Hematopoietic multipotent progenitor cell treated with erythropoietin and hydrocortisone succinate and interleukin-3 and kit ligand, for 4 days (in vitro differentiated cells): ENCODE measurements at places on chromosomes 13 and 19.
A peak's percentile ranks its signal among the peaks of the same experiment; 100 is the strongest.

- DNase-seq, result no peak
Measured at GRCh38 chr13:19178901-19179593, 2.6 kb downstream of the TUBA3C start.

DNA sequence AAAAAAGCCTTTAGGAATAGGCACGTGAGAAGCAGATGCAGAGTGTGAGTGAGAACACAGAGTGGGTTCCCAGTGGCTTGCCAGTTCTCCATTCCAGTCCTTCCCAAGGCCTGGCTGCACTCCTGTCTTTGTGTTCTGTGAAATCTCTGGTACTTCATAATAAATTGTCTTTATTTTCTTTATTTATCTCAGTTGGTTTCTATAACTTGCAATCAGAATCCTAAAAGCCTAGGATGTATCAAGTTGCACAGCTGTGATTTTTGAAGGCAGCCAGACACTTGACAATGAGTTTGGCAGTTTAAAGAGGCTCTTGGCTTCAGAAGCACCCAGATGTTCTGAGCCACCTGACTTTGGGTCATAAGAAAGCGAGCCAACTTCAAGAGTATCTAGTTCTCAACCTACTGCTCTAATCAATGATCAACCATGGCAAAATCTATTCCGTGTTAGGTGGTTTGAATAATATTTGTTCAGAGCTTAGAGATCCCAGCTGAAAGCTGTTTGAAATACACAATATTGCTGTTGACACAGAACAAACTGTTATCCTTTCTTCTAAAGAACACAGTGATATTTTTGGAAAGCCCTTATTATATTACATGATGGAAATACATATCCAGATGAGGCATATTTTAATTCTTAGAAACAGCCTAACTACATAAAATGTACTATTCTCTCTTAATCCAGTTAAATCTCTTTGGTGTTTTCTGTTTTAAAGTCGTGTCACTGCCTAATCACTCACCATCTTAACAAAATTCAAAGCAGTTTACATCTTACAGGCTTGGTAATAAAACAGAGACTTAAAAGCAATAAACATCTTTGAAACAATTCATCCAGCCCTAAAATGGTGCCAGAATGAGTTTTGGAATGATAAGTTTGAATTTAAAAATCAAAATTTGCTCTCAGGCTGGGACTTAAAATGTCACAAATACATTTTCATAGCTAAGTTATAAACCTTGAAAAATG lies 483.0 kb upstream of the NBEA start:
- DNase-seq, result no peak

GRCh38 chr19:48963371-48964204 lies 1.5 kb upstream of the FTL start:
- peak; percentile 94 for DNase-seq

- no peak for DNase-seq
Measured at GRCh38 chr13:99308471-99309087, 1.4 kb upstream of the GPR183 start.

GRCh38 chr19:1428738-1429391 lies 9.3 kb upstream of the RPS15 start:
- no peak for DNase-seq

DNA sequence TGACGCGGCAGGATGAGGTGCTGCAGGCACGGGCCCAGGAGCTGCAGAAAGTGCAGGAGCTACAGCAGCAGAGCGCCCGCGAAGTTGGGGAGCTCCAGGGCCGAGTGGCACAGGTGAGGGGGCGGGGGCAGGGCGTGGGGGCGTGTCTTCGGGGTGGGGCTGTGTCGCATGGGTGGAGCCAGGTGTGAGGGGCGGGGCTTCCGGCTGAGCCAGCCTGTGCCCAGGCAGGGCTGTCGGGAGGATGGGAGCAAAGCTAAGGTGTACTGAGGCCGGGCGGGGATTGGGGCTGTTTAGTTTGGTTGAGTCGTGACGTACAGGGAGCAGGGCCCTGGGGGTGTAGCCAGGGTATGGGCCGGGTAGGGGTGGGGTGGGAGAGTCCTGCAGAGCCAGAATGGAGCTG lies 62.3 kb downstream of the KCNC3 start:
- DNase-seq, result peak; percentile 2

GRCh38 chr13:21723807-21724505 lies 53.1 kb downstream of the FGF9 start:
- DNase-seq, result no peak

GRCh38 chr13:77250975-77251374 lies 75.9 kb downstream of the MYCBP2 start:
- DNase-seq, result no peak

- DNase-seq, result peak; percentile 58
Measured at GRCh38 chr13:24276306-24276705, 33.1 kb upstream of the C1QTNF9 start.

DNA sequence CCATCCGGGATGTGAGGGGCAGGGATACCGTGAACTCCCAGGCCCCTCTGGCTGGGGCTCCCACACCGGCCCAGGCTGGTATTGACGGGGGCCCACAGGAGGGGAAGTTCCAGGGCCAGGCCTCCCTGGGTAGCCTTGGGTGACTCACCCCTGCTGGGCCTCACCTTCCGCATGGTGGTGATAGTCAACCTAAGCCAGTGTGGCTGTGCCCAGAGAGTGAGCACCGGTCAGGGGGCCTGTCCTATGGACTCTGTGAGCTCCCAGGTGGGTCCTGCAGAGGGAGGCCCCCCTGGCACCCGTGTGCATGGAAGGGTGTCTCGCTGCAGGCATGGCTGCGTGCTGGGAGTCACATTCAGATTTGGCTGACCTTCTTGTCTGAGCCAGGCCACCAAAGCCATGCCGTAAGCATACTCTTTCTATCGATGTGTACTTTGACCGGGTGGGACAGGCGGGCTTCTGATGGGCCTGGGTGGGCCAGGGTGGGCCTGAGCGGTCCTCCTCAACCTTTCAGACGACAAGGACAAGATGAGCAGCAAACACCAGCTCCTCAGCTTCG lies 27.6 kb downstream of the DHX34 start:
- DNase-seq, result no peak

DNA sequence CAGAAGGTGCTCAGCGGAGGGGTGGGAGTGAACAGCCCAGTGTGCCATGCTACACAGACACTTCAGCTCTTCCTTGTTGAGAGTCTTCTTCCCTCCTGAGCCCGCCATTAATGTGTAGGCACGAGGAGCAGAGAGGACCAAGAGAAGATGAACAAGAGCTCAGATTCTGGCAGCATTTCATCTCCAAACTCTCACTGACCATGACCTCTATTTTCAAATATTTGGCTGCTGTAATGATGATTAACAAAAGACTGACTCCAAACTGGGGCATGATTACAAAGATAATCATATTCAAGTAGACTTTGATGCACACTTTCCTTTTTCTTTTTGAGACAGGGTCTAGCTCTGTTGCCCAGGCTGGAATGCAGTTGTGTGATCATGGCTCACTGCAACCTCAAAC lies 236.5 kb downstream of the DCLK1 start:
- no peak for DNase-seq

GRCh38 chr13:108961542-108962125 lies 332.2 kb downstream of the MYO16 start:
- DNase-seq, result peak; percentile 77

DNA sequence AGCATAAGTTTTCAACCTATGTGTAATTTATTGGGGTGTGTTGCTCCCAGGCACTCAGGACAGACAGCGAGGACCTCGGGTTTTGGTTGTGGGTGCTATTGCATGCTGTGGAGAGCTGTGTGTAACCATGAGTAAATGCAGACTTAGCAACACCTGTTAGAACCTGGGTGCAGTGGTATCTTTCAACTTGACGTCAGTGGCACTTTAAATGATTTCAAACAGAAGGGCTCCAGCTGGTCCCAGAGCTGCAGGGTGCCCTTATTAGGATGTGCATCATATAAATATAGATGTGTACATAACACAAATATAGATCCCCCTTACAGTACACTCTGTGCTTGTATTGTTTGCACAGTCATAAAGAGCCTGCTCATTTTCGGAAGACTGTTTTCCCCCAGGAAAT lies 228.3 kb upstream of the IRS2 start:
- DNase-seq, result no peak

DNA sequence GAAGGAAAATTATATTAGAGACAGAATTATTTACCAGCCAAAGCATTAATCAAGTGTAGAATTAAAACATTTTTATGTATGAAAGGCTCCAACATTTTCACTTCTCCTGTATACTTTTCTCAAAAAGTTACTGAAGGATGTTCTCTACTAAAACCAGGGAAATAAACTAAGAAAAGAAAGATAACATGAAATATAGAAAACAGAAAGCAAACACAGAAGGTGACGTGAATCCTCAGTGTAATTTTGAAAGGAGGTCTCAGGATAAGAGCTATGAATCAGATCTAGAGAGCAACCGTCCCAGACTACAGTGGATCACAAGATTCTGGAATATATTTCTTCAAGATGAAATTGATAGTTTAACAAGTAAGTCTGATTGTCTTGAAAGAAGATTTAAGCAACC lies 144.5 kb downstream of the CYSLTR2 start:
- DNase-seq, result no peak

GRCh38 chr13:24910502-24911132 lies 146.6 kb downstream of the RNF17 start:
- DNase-seq, result no peak

DNA sequence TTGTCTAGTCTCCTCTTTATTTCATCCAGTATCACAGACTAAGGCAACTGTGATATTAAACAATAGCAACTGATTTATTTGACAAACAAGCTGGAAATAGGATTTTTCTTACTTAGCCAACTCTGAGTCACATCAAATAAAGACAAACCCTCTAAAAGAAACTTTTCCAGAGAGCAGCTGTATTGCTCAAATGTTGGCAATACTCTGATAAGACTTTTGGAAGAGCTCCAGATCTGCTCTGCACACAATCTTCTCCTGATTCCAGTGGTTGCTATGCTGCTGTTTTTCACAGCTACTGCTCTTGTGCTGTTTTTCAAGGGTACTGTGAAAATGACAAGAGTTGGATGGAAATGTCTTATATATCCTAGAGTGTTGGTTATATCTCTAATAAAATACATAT lies 1479.2 kb downstream of the SLITRK5 start:
- peak; percentile 7 for DNase-seq

GRCh38 chr19:14472202-14472938 lies 2.8 kb downstream of the PTGER1 start:
- DNase-seq, result peak; percentile 85

DNA sequence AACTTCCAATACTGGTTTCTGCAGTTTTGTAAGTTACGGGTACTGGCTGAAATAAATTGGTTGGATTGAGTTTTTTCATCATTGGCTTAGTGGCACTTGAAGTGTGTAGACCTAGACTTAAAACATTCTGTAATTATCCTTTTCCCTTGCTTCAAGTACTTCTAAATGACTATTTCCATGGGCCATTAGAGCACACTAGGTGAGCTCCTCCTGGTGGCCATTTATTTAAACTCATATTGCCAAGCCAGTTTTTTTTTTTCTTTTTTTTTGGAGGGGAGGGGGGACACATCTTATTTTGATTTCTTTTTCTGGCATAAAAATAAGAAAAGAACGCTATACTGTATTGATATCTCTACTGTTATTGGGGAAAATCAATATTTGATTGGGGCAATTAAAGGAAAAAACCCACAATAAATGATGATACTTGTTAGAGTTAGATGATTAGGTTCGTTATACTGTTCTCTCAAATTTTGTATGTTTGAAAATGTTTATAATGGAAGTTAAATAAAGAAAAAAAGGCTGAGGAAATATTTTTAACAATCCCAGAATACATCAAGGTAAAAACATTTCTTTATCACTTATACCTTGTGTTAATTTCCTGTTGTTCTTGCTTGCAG lies 82.9 kb downstream of the PDS5B start:
- DNase-seq, result peak; percentile 87

DNA sequence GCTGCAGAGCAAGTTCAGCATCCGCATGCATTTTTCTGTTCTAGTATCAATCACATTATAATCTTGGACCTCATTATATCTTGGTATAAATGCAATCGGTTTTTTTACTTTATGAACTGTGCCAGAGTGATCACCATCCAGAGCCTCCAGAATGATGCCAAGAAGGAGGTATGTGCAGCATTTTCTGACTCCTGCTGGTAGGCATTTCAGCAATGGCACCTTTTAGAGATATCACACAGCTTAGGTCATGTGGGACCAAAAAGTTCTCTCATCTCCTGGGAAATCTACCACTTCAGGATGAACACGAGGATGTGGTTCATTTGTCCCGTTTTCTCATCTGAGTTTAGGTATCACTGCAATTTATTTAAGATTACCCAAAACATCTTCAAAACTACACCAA lies 220.4 kb downstream of the VWA8 start:
- DNase-seq, result no peak

DNA sequence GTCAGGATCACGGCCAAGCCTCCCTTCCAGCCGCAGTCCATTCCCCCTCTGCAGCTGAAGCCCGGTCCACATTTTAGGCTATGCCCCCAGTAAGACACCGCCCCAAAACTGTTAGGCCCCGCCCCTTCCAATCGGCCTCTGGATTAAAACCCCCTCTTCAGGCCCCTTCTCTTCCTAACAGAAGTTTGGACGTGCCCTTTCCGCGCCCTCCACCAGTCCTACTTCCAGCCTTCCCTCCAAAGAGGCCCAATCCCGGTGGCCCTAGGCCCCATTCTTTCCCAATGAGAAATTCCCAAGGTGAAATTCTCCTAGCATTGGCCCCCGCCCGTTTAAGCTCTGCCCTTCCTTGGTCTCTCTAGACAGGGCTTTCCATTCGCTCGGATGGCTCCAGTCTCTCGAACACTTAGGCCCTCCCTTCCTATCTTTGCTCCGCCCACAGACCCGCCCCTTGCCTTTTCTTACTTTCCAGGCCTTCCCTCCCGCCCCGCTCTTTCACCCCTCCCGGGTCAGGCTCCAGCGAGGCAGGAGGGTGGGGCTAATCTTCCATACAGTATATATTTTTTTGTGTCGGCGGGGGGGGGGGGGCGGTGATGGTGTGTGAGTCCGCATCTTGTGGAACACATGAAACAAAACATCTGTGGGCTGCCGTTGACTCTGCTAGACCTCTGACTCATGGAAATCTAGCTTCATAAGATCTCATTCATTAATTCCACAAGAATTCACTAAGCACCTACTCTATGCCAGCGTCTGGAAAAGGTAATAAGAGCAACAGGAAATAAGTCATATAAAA lies 13.6 kb downstream of the LTBP4 start:
- DNase-seq, result peak; percentile 95
